ENCODE measurements at places on chromosomes 7 and 10.

DNA sequence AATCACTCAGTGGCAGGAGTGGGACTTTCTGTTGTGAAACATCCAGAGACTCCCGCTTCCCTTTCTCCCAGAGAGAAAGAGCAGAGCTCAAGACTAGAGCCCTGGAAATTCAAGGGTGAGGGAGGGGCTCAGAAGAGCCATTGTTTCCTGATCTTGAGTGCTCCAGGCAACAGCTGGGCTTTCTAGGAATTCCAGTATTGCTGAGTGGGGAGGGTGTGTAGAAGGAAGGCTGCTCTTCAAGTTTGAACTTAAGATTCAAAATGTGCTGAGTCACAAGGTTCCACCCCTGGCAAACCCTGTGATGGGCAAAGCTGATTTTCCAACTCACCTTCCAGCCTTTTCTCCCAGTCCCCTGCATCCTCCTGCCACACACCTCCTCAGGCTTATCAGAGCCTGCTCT lies 42.3 kb upstream of the MSRB2 start:
- no peak for DNase-seq

DNA sequence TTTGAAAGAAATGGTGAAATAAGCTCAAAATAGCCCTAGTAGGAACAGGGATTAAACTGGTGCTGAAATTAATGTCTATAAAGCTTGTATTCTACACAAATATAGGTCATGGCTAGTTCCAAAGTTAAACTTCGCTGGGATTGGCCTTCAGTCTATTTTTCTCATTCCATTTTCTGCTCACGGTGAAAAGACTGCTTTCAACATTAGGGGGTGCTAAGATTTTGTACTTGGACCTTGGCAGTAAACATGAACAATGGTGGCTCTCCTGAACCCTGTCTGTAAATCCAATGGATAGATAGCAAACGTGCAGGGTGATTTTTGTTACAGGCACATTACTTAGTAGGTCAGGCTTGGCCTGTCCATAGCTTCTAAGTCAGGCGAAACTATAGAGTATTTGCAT lies 36.0 kb upstream of the RSU1 start:
- no peak for DNase-seq

- no peak for DNase-seq
Observed at GRCh38 chr10:34449836-34450235, 365.3 kb downstream of the PARD3 start.

GRCh38 chr10:128147064-128147463 lies 20.8 kb upstream of the MKI67 start:
- no peak for DNase-seq

DNA sequence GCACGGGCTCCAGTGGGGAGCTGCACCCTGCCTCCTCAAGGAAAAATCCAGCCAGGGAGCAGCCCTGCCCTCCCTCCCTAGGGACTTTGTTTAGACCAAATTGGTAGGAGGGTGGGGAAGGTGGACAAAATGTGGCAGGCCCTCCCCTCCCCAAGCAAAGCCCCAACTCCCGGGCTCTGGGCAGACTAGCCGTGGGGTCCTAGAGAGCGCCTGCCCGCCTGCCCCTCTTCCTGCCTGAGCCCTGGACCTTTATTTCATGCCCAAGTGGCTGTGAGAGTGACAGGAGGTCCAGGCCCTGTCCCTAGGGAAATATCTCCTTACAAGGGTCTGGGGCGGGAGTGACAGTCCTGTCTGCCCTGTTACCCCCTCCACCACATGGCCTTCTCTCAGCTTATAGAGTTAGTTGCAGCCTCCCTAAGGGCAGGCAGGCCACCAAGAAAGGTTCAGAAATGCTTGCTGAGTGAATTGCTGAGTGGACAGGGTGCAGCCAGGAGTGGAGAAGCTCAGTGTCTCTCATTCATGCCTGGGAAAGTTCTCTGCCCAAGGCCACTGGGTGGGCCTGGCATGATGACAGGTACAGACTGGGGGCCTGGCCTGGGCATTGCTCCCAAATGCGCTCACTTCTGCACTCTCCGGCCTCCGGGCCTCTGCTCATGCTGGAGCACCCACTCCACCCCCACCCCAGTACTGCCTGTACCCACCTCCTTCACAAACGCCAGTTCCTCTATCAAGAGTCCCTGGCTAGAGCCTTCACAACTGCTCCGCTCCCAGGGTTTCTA lies 25.2 kb downstream of the DNAJB12 start:
- DNase-seq: no peak

DNA sequence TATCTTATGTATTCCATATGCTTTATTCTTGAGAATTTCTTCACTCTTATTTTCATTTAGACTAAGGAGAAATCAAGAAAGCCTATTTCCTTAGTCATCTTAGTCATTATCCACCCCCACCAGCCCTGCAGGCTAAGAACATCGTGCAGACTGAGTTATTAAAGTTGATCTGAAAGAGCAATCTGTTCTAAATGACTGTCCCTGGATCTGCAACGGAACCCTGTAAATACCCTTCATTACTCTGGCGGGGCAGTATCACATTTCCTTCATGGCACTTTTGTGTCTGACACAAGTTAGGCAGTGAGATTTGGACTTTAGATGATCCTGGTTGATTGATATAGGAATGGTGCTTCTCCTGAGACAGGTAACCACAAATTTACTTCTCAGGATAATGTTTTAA lies 3.5 kb upstream of the MYPN start:
- DNase-seq: no peak

DNA sequence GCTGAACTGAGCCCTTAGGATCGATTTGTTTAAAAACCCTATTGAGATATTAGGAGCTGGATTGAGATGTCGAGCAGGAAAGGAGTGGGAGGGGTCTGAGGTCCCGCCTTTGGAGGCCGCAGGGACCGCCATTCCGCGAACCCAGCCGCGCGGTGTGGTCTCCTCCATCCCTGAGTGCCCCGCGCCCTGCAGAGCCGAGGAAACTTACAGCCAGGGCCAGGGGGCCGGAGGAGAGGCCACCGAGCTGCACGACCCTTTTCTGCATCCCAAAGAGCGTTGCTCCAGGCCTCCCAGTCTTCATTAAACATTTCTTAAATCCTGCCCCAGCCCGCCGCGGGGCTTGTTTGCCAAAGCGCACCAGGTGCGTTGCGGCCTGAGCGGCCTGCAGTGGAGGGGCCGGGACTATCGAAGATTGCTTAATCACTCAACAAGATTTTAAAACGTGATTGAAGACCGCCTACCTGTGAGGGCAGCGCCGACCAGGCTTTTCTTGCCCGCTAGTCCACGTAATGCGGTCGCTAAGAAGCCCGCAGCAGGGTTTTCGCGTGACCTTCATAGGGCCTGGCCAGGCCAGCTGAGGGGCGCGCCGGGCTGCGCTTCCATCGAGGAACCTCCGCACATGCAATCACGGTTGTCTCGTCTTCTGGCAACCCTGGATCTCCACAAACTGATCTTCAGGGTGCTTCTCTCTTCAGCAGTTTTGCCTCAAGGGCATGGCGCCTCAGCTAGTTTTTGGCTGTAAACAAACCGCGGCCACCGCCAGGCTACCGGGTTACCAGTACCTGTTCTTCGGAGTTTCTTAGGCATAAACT lies 2.0 kb upstream of the CTBP2 start:
- no peak for DNase-seq

- DNase-seq: no peak
Observed at GRCh38 chr7:48083114-48083830, 5.8 kb upstream of the UPP1 start.

DNA sequence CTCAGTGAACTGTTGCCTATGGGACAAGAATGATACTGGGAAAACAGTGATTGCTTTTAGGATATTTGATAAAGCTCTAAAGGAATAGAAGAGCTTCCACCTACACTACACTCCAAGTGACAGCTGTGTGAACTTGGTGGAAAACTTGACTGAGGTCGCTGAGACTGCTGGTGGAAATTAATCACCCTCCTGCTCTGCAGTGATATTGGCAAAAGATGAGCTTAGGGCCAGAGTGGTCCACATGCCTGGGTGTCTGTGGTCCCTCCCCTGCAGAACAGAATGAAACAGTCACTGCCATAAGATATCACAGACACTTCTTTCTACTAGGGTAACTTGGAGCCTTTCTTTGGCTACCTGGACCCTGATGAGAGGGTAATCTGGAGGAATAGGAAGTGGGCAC lies 382.1 kb upstream of the GALNT17 start:
- no peak for DNase-seq

GRCh38 chr7:91285696-91286355 lies 21.6 kb downstream of the FZD1 start:
- no peak for DNase-seq

GRCh38 chr7:81114633-81115032 lies 195.8 kb upstream of the SEMA3C start:
- DNase-seq: no peak

DNA sequence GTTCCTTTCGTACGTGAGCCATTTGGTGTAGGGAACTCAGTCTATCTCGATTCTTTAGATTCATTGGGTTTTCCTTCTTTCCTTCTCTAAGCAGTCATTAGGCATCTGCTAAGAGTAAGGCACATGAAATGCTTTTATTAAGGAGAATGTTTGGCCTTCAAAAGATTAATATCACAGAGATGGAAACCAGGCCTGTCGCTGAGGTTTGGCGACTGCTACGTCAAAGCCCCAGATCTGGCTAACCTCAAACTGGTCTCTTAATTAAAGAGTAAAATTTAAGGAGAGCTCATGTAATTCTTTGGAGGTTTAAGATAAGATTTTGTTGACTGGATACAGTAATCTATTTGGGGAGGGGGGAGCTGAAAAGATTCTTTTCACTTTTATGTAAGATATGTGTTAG lies 189.8 kb downstream of the JCAD start:
- DNase-seq: no peak

- no peak for DNase-seq
Observed at GRCh38 chr7:81902536-81902935, 132.7 kb upstream of the HGF start.
